ENCODE measurements at places on chromosomes 7 and 10.

GRCh38 chr10:86334488-86335085 is 32.0 kb downstream of the GRID1 start:
- DNase-seq: no peak

DNA sequence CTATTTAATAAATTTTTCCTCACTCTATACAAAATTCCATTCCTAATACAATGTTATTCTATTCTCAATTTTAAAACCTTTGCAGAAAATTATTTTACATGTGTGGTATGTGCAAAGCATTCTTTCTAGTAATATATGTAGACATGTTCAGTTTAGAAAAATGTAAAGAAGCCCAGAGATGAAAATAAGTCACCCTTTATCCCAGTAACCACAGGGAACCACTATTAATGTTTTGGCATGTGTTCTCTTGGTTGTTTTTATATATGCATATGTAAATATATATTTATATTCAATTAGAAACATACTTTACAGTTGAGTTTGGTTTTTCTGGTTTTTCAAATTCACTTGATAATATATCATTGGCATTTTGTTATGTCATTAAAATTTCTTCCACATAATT is 14.8 kb upstream of the GLCCI1 start:
- no peak for DNase-seq

GRCh38 chr7:84912993-84913635 is 273.7 kb downstream of the SEMA3D start:
- no peak for DNase-seq

DNA sequence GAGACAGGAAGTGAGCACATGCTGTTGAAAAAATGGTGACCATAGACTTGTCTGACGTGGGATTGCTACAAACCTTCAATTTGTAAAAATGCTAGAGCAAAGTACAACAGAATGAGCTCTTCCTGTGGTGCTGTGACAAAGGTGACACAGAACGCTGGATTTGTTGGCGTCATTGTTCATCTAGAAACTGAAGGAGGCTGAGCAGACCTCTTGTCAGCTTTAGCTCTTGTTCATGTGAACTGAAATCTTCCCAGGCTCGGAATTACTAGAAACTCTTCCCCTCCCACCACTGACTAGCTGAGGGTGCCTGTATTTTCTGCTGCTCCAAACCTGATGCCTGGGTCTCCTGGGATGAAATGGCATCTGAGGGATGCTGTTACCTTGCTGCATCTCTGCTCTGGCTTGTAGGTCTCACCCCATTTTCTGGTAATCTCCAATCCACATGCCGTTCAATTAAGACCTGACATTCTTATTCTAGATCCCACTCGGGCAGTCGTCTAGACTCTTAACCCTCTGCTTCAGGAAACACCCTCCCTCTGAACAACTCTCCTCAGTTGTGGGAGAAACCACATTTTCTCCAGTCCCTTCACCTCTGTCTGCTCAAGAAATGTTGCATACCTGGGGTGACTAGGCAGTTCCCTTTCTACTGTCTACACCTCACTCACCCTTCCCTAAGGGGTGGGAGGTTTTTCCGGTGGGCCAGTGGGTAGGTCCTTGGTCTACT is 349.3 kb downstream of the CXCL12 start:
- DNase-seq: no peak

DNA sequence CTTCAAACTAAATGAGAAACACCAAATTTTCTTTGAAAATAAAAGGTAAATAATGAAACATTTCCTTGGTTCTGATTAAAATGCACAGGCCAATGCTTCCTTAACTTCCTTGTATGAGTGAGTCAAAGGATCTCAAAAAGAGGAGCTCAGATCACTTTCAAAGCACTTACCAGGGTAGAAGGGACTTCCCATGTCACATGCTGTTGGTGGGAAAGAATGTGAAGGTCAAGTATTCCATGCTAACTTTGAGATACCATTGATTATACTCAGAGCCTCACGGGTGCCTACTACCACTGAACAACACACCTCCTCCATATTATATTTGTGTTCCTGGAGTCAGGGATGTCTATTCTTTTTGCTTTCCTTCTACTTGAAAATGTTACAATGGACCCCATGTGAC is 233.5 kb upstream of the KIAA1217 start:
- DNase-seq: no peak

DNA sequence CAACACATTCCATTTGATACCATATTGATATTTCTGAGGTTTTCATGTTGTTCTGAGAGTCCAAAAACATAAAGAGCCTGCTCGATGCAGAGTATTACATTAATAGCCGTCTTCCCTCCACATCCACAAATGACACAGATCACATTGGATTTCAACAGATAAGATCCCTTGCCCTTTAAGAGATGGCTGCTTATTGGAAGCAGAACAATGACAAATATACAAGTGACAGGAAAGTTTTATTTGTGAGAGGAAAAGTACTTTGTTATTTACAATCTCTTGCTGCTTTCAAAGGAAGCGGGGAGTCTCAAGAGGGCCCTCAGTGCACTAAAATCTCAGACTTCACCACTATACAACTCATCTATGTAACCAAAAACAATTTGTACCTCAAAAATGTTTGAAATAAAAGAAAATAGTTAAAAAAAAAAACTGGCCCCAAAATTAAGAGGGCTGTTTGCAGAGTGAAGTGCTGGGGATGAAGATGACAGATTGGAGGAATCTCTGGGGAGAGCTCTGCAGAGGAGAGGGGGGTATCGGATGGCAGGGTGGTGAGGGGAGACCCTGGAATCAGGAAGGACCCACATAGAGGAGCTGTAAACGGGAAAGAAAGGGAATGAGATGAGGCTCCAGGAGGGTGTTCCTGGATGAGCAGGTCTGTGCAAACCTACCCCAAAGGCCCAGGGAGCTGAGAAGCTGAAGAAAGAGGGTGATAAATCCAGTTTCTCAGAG is 42.5 kb upstream of the ZNF438 start:
- no peak for DNase-seq

DNA sequence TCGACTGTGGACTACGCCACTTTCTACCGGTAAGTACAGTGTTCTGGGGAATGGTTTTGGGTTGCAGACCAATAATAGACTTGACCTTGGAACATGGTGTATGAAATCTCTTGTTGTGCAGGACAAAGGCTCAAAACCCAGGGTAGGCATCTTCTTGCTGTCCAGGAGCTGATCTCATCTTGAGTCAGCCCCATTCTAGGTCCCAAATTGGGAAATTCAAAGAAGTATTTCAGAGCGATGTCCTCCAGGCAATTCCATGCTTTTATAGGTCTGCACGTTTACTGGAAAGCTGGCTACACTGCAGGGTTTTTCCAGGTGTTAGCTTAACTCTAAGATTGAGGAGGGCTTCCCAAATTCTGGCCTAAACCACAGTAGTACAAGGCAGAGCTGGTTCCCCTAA is 180.7 kb downstream of the BMPER start:
- no peak for DNase-seq

- DNase-seq: no peak
Observed at GRCh38 chr10:14173706-14174594, 156.8 kb downstream of the FRMD4A start.
